Astrocyte of the cerebellum (primary cell): ENCODE measurements at places on chromosomes 13 and 19.
A peak's percentile ranks its signal among the peaks of the same experiment; 100 is the strongest.

DNA sequence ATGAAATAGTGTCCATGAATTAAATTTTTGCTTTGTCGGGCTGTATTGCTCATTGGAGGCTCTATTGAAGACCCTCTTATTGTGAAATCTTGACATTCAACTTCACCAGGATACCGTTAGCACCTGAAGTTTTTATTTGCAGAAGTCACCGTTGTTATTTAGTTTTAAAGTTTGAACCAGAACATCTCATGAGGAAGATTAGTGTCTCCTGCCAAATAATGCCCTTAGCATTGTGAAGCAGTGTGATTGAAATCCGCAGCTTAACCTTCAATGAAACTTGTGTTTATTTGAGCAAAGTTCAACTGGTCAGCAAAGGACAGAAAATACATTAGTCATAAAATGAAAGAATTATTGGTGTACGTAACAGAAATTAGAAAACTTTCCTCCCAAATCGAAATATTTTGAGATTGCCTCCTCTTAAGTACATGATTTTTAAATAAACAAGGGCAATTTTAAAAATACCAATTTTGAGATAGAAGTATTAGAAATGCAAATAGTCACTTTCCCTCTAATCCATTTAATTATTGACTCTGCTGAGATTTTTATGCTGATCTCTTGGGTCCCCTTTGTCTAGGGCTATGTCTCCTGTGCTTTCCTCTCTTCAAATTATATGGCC lies 84.4 kb downstream of the WDFY2 start:
- no peak for DNase-seq

GRCh38 chr13:44012910-44013757 lies 133.4 kb downstream of the LACC1 start:
- no peak for DNase-seq

GRCh38 chr13:101398191-101398590 lies 18.1 kb downstream of the NALCN start:
- DNase-seq: no peak

DNA sequence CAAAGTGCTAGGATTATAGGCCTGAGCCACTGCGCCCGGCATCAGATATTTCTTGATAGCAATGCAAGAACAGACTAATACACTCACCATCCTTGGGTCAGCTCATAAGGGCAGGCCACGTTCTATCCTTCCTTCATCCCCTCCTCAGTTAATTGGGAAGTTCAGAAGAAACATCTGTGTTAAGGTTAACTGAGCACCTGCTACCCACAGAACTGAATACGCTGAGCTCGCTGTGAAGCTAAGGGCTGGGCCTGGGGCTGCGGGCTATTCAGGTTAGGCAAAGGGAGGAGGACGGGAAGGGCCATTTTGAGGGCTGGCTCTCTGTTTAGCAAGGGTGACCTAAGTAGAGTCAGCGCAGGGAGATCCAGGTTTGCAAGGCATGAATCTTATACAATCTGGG lies 43.0 kb upstream of the UQCRFS1 start:
- DNase-seq: no peak

DNA sequence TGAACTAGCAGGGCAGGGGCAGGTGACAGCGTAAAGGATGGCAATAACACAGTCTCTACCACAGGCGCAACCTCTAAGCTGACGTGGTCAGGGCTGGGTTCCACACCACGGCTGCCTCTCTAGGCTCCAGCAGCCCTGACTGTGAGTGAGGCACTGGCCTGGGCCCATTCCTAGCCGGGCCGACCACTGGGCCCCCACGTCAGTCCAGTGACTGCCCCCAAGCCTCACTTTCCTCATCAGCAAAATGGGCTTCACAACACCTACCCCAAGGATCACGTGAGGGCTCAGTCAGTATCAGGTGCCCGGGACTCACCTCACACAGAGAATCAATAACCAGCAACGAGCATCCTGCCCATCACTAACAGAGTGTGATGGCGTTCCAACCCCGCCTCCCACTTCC lies 5.2 kb downstream of the ZFR2 start:
- DNase-seq: no peak

GRCh38 chr19:310781-311496 lies 19.7 kb upstream of the PLPP2 start:
- DNase-seq: no peak

- DNase-seq: no peak
These were observed 29.3 kb downstream of the ZNF566 start for GRCh38 chr19:36460046-36460445.

DNA sequence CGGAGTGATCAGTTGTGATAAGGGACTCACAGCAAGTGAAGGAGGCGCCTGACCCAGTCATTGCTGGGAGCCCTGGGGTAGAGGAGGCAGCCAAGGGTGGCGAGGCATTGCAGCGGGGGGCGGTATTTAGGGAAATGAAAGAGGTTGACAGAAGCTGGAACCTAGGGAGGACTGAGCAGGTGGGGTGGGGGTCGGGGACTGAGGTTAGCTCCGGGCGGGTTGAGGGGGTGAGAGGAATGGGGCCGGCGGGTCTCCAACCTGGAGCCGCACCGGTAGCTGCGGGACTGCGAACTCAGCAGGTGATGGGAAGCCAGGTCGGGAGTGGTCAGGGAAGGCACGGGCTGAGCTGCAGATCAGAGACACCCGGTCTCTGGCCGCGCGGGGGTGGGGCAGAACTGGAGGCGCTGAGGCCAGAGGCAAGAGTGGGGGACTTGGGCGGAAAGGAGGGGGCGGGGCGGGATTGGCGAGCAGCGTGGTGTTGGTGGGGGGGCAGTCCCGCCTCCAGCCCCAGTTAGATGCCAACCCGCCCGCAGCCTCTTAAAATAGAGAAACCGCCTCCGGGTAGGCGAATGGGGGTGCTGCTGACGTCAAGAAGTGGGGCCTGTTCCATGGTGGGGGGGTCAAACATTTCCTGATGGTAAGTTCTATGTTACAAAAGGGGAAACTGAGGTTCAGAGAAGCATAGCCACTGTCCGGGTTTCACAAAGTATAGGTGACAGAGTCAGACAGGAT lies 1.5 kb downstream of the MAST3 start:
- DNase-seq: no peak

DNA sequence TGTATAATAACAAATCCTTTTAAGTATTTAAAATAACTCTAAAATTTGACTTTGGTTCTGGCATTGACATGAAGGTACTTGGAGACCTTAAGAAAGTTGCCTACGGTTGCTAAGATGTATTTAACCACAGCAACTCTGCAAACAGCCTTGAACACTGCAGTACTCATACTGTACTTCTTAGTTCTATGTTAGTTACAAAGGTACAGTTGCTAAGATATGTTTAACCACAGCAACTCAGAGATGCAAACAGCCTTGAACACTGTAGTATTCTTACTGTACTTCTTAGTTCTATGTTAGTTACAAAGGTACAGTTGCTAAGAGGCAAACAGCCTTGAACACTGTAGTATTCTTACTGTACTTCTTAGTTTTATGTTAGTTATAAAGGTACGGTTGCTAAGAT lies 268.3 kb upstream of the MIR17HG start:
- no peak for DNase-seq

DNA sequence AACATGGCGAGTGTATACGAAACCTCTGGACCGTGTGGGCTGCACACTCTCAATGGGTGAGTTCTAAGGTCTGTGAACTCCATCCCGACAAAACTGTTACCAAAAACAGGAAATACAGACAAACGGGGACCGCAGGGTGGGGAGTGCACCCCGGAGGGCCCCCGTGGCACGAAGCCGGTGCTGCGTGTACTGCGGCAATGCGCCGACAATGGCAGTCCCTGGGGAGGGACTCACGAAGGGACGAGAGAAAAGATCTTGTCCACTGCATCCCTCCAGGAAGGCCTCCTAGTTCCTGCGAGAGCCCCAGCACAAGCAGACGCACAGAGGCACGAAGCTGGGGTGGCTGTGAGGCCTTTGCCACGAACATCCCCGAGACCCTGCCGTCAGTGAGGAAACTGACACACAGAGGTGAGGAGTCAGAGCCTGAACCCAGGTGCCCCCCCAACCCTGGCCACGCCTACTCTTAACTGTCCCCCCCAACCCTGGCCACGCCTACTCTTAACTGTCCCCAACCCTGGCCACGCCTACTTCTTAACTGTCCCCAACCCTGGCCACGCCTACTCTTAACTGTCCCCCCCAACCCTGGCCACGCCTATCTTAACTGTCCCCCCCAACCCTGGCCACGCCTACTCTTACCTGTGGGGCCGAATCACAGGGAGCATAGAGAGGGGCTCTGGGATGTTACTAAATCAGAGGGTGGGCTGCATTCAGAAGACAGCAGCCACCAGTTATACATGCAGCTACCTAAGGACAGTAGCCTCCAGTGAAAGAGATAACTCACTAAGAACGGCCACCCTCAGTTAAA lies 4.2 kb downstream of the MED16 start:
- no peak for DNase-seq

GRCh38 chr13:49669735-49670309 lies 21.5 kb downstream of the EBPL start:
- DNase-seq: peak; percentile 66

GRCh38 chr19:39130337-39131254 lies 5.0 kb downstream of the PAK4 start:
- DNase-seq: no peak

- DNase-seq: no peak
These were observed 89.1 kb downstream of the CAB39L start for GRCh38 chr13:49354719-49355118.

DNA sequence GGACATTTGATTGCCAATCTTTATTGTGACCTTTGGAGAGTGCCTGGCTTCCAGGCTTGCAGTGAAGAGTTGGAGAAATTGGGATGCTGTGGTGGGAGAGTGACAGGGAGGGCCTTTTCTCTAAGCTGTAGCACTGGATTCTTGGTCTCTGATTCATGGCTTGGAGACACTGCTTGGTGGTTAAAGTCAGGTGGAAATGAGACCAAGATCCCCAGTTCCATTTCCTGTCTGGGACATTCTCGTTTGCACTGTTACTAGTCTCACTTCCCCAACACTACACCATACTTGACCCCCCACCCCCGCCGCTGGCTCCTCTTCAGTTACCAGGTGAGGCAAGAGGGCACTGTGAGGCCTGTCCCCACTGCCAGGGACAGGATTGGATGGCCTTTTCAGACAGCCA lies 2.9 kb downstream of the SUPT5H start:
- no peak for DNase-seq

DNA sequence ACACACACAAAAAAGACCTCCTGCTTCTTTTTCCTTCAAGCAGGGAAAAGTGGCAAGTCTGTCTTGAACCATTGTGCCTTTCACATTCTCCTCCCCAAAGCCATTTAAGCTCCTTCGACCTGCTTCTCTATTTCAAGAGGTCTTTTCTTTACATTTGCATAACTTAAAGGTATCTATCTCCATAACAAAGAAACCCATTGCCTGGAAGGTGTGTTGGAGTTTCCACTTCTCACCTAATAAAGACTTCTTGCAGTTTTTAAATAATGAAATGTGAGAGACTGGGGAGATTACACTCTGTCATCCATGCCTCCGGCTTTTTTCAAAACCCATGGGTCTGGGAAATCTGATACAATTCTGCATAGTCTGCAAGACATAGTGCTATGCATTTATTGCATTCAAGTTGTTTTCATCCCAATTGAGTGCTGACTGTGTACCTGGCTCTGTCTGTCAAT lies 41.8 kb upstream of the NBEA start:
- DNase-seq: no peak

DNA sequence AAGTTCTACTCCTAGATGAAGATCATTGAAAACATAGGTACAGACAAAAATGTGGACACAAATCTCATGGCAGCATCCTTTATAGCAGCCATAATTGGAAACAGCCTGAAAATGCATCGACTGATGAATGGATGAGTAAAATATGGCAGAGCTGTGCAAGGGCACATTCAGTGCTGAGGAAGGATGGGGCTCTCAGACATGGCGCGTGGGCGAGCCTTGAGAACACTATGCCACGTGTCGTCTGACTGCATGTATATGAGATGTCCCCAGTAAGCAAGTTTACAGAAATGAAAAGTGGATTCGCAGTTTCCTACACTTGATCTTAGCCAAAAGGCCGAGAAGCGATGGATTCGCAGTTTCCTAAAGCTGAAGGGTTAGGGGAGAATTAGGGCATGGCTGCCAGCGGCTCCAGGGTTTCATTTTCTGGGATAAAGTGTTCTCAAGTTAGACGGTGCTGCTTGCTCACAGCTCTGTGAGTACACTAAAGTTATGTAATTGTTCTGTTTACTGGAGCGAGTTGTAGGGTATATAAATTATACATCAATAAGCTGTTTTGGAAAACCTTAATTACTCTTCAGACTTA lies 78.0 kb downstream of the RAB20 start:
- no peak for DNase-seq

DNA sequence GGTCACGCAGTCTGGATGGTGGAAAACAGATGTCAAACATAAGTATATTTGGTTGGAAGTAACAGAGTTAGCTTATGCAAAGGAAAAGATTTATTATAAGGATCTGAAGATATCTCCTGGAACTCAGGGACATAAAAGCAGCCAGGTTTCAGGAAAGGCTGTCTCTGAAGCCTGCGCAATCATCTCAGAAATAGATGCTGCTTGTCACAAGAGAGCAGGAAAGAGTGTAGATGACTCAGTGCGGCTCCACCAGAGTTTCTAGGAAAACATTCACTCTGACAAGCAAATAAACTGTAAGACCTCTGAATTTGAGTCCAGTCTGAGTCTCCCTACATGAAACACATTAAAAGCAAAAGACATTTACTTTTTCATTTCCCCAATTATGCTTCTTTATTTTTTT lies 220.4 kb upstream of the HTR2A start:
- no peak for DNase-seq

GRCh38 chr19:34454685-34455084 lies 26.5 kb downstream of the UBA2 start:
- DNase-seq: no peak

DNA sequence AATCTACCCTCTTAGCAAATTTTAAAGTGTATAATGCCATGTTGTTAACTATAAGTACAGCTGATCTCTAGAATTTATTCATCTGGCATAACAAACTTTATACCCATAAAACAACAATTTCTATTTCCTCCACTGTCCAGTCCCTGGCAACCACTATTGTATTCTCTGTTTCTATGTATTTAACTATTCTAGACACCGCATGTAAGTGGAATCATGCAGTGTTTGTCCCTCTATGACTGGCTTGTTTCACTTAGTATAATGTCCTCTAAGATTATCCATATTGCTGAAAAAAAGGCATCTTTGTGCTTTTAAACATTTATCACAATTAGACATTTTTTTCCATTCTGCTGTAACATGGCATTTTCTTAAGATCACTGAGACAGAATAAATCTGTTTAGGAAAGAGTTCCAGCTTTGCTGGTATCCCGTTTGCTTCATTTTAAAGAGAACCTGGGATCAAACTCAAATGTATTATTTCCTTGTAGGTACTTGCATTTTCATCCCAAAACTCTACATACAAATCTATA lies 1191.0 kb downstream of the SLITRK5 start:
- no peak for DNase-seq
